ENCODE measurements at places on chromosomes 3 and 15.

- DNase-seq, result no peak
These were observed 183.6 kb upstream of the ZNF385D start for GRCh38 chr3:21934591-21934990.

- DNase-seq, result no peak
These were observed 1028.6 kb downstream of the MCTP2 start for GRCh38 chr15:95259965-95260364.

DNA sequence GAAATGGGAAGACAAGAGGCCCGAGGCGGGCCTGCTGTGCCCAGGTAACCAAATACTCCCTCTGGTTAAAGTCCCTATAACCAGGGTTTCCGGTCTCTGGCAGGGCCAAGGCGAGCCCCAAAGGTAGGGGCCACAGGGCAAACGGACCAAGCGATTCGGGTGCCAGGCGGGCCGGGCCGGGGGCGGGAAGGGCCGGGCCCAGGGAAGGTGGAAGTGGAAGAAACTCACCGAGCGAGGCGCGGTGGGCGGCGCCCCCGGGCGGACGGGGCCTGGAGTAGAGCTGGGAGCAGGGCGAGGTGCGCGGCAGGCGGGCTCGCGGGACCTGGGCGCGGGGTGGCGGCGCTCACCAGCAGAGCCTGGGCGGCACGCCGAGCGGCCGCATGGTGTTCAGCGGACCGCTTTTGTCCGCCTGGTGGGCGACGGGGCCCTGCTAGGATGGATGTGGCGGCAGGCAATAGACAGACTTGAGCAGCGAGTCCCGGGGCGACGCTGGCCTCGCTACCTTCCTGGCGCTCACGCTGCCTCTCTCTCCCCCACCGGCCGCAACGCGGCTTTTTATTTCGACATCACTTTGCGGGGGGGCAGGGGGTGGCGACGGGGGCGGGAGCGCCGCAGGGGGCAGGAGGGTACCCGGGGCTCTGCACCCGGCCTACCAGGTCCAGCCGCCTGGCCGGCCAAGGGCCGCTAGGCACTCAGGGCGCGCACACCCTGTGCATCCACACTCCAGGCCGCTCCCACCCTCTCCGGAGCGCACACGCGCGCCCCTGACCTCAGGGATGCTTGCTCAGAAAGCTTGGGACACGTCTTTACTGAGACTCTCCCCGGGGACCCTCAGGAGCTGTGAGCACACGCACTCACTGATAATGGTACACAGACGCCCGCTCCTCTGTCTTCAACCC lies at the start of gene GATA2:
Gene GATA2 (minus strand): TSS at position 531 of the 899 bp plus-strand sequence. CDS start 6,170 bp downstream, outside the sequence.
- peak; percentile 78 for DNase-seq

DNA sequence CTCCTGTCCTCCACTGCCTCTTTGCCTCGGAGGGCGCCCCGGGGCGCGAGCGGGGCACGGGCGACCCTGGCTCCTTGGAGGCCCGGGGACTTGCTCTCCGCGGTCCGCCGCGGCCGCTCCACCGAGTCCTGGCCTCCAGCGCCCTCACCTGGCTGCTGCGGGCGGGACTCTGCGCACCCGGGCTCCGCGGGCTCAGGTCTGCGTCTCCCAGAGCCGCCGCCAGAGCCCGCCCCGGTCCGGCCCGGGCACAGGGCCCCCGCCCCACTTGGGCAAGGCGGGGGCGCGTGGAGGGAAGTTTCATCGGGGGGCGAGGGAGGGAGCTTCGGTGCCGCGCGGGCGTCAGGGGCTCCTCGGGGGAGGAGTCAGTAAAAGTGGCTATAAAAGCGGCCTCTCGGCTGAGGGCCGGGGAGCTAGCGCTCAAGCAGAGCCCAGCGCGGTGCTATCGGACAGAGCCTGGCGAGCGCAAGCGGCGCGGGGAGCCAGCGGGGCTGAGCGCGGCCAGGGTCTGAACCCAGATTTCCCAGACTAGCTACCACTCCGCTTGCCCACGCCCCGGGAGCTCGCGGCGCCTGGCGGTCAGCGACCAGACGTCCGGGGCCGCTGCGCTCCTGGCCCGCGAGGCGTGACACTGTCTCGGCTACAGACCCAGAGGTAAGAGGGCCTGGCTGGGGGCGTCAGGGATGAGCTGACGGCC lies at the start of gene CEMIP:
Gene CEMIP (plus strand): TSS at position 407 of the 694 bp plus-strand sequence. CDS start 94,510 bp downstream, outside the sequence.
- peak; percentile 85 for DNase-seq

GRCh38 chr3:104755791-104756190 lies 610.9 kb upstream of the ALCAM start:
- DNase-seq, result no peak

DNA sequence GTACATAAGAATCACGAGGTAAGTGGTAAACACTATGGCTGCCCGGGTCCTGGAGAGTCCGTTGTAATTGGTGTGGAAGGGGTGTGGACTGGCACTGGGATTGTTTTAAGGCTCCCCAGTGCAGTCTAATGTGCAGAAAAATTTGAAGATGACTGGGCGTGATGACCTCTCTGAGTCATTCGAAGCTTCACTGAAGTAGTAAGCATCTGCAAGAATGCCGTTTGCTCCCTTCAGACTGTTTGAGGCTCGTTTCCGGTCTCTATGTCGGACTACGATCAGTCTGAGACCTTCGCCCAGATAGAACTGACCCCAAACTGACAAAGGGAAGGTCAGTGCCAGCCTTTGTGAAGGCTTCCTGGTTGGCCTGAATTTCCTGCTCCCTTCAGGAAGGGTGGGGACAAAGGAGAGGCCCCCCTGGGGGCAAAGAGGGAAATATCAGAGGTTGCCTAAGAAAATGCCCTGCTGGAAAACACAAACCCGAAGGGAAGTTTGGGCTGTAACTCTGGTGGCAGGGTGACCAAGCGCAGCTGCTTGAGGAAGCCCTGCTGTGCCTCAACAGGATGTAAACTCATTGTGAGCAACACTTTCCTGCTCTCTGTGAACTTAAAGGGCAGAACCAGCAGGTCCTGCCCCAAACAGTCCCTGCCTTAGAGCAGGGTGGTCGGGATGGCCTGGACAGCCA lies 34.6 kb downstream of the BTD start:
- DNase-seq, result no peak

- no peak for DNase-seq
These were observed 429.8 kb upstream of the PDZRN3 start for GRCh38 chr3:74054566-74054965.

GRCh38 chr3:175606650-175607318 lies 747.6 kb downstream of the NAALADL2 start:
- DNase-seq, result no peak

- DNase-seq, result no peak
These were observed 168.4 kb downstream of the MEGF11 start for GRCh38 chr15:66085128-66085527.

- no peak for DNase-seq
These were observed 50.0 kb downstream of the CTNNB1 start for GRCh38 chr3:41249318-41249717.

- DNase-seq, result no peak
These were observed 80.2 kb downstream of the BOC start for GRCh38 chr3:113291572-113291971.

DNA sequence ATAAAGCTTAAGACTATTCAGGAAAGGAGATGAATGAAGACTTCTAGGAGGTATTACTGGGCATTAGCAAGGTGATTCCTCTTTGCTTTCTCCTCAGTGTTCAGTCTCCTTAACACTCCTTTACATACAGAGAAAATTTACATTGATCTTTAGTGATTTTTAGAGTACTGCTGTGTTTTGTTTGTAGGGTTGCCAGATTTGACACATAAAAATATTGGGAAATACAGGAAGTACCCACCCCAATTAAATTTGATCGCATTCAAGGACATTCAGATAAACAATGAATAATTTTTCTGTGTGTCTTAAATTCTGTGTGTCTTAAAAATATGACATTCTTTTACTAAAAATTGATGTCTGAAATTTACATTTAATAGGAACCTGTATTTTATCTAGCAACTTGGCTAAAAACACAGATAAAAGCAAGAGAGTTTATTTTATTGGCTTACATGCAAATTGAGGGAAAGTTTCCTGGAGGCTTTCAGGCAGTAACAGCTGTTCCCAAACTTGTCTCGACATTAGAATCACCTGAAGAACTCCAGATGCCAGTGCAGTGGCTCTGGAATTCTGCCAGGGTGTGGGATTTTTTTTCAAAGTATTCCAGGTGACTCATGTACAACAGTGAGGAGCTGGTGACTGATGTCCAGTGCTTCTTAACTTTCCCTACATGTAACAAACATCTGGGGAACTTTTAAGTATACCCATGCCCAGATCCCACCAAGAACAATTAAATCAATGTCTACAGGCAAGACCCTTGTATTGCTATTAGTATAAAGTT lies 23.4 kb upstream of the PLOD2 start:
- DNase-seq, result no peak

DNA sequence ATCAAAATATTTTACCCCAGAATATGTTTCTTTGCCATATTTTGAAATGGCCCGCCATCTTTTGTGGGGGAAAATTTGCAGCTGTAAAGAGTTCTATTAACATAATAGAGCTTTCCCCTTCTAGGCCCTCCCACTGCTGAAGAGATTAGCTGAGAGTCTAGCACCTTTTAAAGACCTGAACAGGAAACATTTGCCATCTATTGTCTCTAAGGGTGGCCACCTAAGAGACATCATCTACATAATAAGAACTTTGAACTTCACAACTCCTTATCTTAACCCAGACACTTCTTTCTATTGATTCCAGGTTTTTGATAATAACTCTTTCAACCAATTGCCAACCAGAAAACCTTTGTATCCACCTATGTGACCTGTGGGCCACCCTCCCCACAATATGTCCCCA lies 54.7 kb upstream of the TRPM1 start:
- no peak for DNase-seq

GRCh38 chr15:61748529-61748928 lies 311.7 kb downstream of the VPS13C start:
- no peak for DNase-seq

DNA sequence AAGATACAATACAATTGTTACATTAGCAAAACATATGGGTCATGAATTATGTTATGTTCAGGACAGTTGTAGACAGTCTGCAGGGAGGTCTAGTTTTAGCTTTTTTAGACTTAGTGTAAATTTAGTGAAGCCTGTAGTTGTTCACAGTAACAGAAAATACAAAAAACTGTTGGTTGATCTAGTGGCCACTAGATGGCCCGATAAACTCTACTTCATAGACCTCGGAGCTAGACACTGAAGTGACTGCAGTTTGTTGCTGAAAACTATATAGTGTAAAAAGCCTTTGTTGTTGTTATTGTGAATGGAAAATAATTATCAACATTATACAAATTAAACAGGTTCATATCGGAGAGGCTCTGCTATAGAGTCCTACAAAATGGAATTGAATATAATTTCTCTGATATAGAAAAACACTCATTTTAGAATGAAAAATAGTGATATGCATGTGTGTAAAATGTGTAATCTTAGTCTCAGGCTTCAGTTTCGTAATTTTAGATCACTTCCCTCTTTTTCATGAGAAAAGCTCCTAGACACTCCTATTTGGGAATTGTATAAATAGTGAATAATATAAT lies 18.3 kb downstream of the MAGEL2 start:
- DNase-seq, result no peak

- DNase-seq, result no peak
These were observed 336.3 kb upstream of the CFAP20DC start for GRCh38 chr3:59386165-59386564.

DNA sequence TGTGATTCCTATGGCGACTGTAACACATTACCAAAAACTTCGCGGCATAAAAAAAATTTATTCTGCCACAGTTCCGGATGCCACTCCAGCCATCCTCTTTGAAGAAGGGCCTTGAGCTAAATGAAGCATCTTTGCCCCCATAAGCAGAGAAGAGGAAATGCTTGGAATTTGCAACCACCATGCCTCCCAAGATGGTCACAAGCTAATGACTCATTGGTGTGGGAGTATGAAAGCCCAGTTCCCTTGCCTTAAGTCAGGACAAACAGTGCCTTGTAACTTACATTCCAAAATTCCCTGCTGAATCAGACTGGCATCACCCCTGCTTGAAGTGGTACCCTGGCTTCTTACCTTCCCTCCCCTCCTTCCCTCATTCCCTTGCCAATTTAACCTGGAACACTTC lies 1077.4 kb downstream of the EPHA3 start:
- no peak for DNase-seq

- DNase-seq, result no peak
These were observed 833.7 kb downstream of the FHIT start for GRCh38 chr3:60417576-60417975.

DNA sequence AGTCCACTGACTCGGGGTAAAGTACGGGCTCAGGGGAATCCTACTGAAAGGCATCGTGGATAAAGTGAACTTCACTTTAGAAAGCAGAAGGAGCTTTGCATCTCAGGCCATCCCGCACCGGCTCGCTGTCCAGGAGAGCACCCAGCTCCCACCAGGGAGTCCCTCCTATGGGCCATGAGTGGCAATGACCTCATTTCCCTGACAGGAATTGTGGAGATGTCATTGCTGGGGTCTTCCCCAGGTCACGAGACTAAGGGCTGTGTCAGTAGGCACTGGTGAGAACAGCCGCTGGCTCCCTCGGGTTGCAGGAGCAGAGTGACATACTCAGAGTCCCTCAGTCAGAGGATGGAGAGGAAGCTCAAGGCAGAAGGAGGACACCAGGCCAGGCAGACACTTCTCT lies 97.3 kb downstream of the XXYLT1 start:
- DNase-seq, result no peak

DNA sequence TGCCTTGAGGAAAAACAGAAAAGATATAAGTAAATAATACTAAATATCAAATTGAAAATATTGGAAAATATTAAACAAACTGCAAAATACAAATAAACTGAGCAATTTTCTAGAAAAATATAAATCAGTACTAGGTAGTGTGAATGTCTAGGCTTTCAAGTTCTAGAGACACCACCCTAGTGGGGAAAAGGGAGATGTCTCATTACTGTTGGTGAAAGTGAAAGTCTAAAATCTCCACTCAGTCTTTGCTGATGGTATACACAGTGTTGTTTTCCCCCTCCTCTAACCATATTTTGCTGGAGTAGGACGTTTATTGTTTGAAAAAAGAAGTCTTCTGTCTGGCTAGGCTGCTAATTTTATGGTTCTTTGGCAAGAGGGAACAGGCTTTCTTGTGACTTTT lies 1368.9 kb downstream of the OTOL1 start:
- DNase-seq, result no peak

DNA sequence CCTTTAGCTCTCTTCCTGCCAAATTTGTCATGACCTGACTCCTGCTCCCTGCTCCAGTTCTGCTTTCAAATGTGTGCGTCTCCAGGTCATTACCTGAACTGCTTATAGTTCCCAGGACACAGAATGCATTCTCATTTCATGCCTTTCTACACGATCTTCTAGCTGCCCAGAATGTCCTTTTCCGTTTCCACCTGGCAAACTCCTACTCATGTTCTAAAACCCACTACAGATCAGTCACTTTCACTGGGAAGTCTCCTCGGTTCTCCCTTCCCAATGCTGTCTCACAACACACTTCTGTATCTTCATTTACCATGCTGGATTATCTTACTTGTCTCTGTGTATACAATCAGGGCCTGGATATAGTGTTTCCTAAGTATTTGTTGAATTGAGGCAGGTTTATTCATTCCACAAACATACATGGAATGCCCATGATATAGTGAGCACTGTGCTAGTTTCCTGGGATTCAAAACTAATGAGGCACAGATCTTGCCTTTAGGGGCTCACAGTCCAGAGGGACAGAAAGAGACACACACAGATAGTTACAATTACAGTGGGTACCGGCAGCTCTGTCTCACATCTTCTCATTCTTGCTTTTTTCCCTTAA lies 1.6 kb upstream of the NOX5 start:
- DNase-seq, result no peak

GRCh38 chr3:50494126-50494525 lies 9.3 kb downstream of the CACNA2D2 start:
- DNase-seq, result no peak

- no peak for DNase-seq
These were observed 11.0 kb upstream of the ONECUT1 start for GRCh38 chr15:52800828-52801747.

GRCh38 chr3:61674596-61674995 lies 113.2 kb downstream of the PTPRG start:
- no peak for DNase-seq

GRCh38 chr3:188262913-188263683 lies 109.1 kb downstream of the LPP start:
- DNase-seq, result no peak

Data from spleen (tissue), 13 donors.